ENCODE measurements at places on chromosomes 11 and 22. TPM values are rescaled to one million over a fixed set of nuclear protein-coding genes. Genes with fewer than 3 reads are reported as not detected.

GRCh38 chr22:47203554-47203991, 441.1 kb downstream of the TBC1D22A start:
- no peaks in the 10 kb centered on the region for H3K4me1 ChIP-seq
- H3K27ac ChIP-seq, result no peak overlapping the region
- no peaks in the 10 kb centered on the region for H3K36me3 ChIP-seq
- no peaks in the 10 kb centered on the region for H3K27me3 ChIP-seq
- DNase-seq, result no peak
- no peak overlapping the region for H3K4me3 ChIP-seq

DNA sequence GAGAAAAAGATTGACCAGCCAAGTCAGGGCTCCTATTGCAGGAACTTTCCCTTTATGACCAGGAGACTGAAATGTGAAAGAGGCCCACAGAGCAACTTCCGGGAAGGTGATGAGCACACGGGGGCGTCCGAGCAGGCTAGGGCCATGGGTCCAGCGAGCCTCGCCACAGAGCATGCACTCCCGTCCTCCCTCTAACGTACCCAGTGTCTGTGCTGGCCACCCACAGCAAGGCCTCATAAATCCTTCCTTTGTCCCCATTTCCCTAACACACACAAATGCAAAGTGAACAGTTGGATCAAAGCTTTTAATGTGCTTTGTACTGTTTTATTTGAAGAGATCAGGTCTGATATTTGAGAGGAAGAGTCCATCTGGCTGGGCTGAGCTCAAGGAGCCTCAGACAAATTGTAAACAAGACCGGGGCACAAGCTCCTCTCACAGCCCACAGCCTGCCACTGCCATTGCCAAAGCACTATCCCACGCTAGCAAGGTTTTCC, 44.3 kb downstream of the BLID start:
- no peaks in the 10 kb centered on the region for H3K27me3 ChIP-seq
- H3K27ac ChIP-seq, result no peak overlapping the region
- no peak for DNase-seq
- H3K4me1 ChIP-seq, result peaks cover 16% of the 10 kb centered on the region
- no peak overlapping the region for H3K4me3 ChIP-seq
- no peaks in the 10 kb centered on the region for H3K36me3 ChIP-seq

DNA sequence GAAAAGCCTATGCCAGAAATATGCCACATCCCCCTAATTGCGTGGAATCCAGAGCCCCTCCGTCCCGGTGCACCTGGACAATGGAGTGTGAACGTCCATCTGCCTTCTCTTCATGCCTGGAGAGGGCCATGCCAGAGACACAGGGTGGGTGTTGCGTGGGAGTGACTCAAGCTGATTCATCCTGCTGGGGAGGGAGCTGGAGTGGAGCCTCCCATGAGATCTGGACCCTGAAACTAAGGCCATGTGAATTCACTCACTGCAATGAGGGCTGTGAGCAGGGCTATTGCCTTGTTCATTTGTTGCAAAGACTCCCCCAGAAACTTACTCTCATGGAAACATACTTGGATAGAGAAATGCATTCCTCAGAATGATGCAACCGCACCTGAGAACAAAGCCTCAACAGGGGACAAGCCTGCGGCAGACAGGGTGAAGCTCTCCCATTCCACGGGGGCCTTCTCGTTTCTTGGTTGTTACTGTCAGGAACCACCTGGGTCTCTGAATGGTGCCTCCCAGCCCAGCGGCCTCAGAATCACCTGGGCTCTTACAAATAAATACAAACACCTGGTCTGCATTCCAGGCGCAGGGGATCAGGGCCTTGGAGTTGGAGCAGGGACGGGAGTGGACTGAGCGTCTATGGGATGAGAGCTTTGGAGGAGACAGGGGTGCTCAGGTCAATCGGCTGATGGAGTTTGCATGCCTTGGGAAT, 1031.2 kb downstream of the BRD1 start:
- DNase-seq, result no peak
- H3K4me1 ChIP-seq, result no peaks in the 10 kb centered on the region
- no peak overlapping the region for H3K4me3 ChIP-seq
- no peak overlapping the region for H3K27ac ChIP-seq
- H3K36me3 ChIP-seq, result no peaks in the 10 kb centered on the region

DNA sequence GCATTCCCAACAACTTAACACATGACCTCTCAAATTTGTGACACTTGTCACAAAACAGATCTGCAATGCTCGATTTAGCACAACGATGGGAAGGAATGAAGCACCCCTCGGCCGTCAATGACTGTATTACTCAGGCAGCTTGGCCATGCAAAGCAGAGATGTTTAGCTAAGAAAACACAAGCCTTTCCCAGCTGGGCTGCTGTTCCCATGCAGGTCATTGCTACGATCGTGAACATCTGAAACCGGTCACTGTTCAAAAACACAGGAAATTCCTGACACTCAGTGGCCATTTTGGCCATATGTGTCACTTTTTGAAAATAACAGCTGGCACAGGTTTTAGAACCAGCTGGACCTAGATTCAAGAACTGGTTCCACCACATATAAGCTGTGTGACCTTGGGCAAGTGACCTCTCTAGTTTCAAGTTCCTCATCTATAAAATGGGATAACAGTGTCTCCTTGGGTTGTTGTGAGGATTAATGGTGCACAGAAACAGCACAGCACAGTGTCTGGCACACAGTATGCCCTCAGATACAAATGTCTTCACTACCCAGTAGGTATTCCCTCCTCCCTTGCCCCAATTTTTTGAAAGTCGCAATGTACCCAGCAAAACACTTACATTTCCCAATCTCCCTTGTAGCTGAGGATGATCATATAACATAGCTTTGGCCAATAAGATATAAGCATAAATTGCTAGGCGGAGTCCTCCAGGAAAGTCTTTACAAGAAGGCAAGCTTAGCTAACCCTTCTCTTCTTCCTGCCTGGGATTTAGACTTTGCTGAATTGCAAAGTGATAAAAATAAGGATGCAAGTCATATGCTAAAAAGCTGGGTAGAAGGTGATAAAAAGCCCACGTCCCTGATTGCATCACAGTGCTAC, 93.1 kb downstream of the C11orf58 start:
- no peak overlapping the region for H3K4me3 ChIP-seq
- H3K36me3 ChIP-seq, result peaks cover 27% of the 10 kb centered on the region
- no peak for DNase-seq

DNA sequence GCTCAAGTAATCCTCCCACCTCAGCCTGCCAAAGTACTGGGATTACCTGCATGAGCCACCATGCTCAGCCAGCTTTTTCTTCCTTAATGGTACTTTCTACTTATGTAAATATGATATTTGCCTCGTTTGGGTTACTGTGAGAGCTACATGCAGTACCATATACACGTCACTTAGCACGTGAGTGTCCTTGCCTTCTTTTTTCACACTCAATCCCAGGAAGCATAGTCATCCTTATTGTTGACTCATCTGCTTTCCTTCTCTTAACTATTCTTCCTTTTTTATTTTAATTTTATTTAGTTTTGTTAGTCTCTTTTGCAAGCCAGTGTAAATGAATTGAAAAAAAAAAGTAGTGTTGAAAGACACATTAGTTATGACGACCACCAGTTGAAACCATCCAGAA, 205.9 kb downstream of the HIPK3 start:
- H3K27ac ChIP-seq, result no peak overlapping the region
- H3K4me3 ChIP-seq, result no peak overlapping the region
- no peak for DNase-seq
- H3K4me1 ChIP-seq, result no peaks in the 10 kb centered on the region

- H3K4me1 ChIP-seq, result peaks cover 8% of the 10 kb centered on the region
- no peak overlapping the region for H3K4me3 ChIP-seq
- no peaks in the 10 kb centered on the region for H3K27me3 ChIP-seq
- no peaks in the 10 kb centered on the region for H3K36me3 ChIP-seq
Measured at GRCh38 chr11:95119361-95120060, 29.9 kb downstream of the ENDOD1 start.

- no peaks in the 10 kb centered on the region for H3K27me3 ChIP-seq
- H3K27ac ChIP-seq, result no peak overlapping the region
- no peaks in the 10 kb centered on the region for H3K36me3 ChIP-seq
- H3K4me1 ChIP-seq, result peaks cover 9% of the 10 kb centered on the region
- no peak overlapping the region for H3K4me3 ChIP-seq
Measured at GRCh38 chr11:106105986-106106385, 28.5 kb downstream of the AASDHPPT start.

DNA sequence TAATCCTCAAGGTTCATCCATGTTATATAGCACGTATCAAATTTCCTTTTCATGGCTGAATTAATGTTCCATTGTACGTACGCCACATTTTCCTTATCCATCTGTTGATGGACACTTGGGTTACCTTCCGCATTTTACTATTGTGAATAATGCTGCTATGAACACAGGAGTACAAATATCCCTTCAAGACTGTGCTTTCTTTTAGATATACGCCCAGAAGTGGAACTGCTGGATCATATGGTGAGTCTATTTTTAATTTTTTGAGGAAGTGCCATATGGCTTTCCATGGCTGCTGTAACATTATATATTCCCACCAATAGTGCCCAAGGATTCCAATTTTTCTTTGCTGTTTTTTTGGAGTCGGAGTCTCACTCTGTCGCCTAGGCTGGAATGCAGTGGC, 6.0 kb downstream of the MRPL40 start:
- no peak overlapping the region for H3K4me3 ChIP-seq
- no peak for DNase-seq
- no peak overlapping the region for H3K27ac ChIP-seq

DNA sequence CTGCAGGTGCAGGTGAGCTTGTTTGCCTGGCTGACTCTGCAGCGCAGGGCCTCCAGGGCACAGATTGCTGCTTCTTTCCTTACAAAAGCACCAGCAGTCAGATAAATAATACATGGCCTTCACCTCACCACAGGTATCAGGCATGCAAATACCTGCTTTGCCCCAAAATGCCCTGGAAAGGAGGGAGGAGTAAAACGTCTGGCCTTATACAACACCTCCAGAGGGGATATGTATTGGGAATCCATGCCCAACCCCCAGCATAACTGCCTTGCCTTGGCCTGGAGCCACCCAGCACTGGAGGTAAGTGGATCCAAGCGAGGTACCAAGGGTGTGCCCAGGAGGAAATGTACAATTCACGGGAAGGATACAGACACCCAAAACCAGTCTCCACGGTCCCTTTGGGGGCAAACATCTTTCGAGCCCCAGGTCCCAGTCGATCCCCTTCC, 860 bp downstream of the TMEM184B start:
- H3K36me3 ChIP-seq, result no peaks in the 10 kb centered on the region
- H3K27ac ChIP-seq, result no peak overlapping the region
- H3K4me1 ChIP-seq, result peaks cover 19% of the 10 kb centered on the region
- H3K4me3 ChIP-seq, result peak overlapping the region; percentile 99
- H3K27me3 ChIP-seq, result no peaks in the 10 kb centered on the region
- no peak for DNase-seq

- no peak for DNase-seq
- H3K27ac ChIP-seq, result no peak overlapping the region
- no peak overlapping the region for H3K4me3 ChIP-seq
- no peaks in the 10 kb centered on the region for H3K27me3 ChIP-seq
- no peaks in the 10 kb centered on the region for H3K4me1 ChIP-seq
Measured at GRCh38 chr11:83124636-83125424, 32.1 kb upstream of the PCF11 start.

DNA sequence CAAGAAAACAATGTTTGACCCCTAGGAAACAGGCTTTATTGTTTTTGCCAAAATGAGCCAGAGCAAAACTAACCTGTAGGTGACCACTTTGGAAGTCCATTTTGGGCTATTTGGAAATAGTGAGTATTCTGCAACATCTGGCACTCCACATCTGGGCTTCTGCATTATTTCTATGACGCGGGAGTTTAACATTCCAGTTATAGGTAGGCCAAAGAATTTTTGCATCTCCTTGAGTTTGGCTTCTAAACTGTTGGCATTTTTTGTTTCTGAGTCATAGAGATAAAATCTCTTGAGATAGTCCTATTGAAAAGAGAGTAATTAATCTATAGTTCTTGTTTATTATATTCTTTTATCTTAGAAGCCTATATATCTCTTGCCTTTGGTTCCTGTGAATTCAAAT, 2.9 kb downstream of the MMP7 start:
- H3K36me3 ChIP-seq, result no peaks in the 10 kb centered on the region
- no peak for DNase-seq
- no peak overlapping the region for H3K4me3 ChIP-seq
- H3K27me3 ChIP-seq, result no peaks in the 10 kb centered on the region

DNA sequence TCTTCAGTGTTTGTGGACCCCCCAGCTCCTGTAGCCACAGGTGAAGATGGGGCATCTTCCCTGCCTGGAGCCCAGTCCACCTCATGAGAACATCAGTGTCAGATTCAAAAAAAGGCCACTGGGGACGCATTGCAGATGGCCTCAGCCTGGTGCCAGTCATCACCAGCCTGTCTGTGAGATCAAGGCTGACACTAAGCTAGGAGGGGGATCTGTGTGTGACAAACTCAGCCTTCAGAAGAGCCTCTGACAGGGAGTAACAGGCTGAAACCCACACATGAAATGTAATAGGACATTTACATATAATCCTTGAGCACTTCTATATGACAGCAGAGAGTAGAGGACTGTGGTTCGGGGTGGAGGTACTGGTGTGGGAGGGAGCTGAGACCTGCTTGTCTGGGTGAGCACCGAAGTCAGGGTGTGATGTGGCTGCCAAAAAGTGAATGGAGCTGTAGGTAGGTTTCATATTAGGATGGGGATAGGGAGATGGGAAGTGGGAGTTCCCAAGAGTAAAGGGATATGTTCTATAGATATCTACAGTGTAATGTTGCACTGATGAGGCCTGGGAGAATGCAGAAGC, 20.5 kb upstream of the CCDC134 start:
- no peaks in the 10 kb centered on the region for H3K4me1 ChIP-seq
- H3K36me3 ChIP-seq, result no peaks in the 10 kb centered on the region
- H3K4me3 ChIP-seq, result no peak overlapping the region
- H3K27me3 ChIP-seq, result no peaks in the 10 kb centered on the region

DNA sequence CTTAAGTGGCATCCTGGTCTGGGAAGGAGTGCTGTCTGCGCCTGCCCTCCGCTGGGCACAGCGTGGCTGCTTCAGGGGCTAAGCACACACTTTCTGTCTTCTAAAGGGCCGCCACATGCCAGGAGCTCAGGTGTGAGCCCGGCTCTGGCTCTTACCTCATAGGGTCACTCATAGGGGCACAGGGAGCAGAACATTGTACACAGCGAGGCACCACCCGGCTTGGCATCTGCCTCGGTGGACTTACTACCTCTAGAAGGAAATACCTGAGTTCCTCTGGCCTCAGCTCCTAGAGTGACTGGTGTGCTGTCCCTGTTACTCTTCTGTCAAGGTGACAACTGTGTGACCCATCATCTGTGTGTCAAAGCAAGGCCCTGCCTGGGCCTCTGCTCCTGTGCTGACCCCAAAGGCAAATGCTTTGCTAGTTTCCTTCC, 13.4 kb downstream of the NEAT1 start:
- no peaks in the 10 kb centered on the region for H3K27me3 ChIP-seq
- peaks cover 7% of the 10 kb centered on the region for H3K36me3 ChIP-seq
- H3K4me1 ChIP-seq, result no peaks in the 10 kb centered on the region
- no peak overlapping the region for H3K4me3 ChIP-seq

CNIH2 gene
- total RNA-seq, result 2.7 TPM
